ENCODE measurements at places on chromosomes 3 and 15. TPM values are rescaled to one million over a fixed set of nuclear protein-coding genes. Genes with fewer than 3 reads are reported as not detected.

NOX5 gene
- total RNA-seq, result 0.14 TPM

UCN2 gene
- 35.4 TPM for total RNA-seq

SLC51B gene
- not detected for total RNA-seq

TMEM39A gene
- 26.2 TPM for total RNA-seq

GPD1L gene
- 4.5 TPM for total RNA-seq

SI gene
- total RNA-seq, result not detected

ADAMTS7 gene
- total RNA-seq, result 0.49 TPM

KLHL18 gene
- 20.1 TPM for total RNA-seq

IRAK2 gene
- 7.1 TPM for total RNA-seq

Measured in foreskin keratinocyte (primary cell).